Stimulated activated CD4-positive, alpha-beta T cell treated with anti-CD3 and anti-CD28 coated beads, Interleukin-2, amount 100 ng/mL, for 48 hours (primary cell): ENCODE measurements at places on chromosomes 11 and 22.

DNA sequence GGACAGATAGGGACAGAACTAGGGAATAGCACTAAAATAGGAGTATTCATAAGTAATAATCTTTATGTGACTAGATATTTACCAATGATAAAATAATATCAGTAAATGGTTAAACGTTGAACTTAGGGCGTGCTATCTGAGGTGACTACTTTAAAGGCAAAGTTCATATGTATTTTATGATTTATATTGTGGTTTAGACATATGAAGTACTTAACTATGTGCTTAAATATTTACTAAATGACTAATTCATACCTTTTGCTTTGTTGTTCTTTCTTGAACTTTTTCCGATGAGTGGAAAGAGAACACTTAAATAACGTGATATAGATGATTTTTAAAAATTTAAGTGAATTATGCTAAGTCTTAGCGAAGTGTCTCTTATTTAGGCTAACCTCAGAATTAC, 14.7 kb downstream of the LUZP2 start:
- DNase-seq, result no peak

DNA sequence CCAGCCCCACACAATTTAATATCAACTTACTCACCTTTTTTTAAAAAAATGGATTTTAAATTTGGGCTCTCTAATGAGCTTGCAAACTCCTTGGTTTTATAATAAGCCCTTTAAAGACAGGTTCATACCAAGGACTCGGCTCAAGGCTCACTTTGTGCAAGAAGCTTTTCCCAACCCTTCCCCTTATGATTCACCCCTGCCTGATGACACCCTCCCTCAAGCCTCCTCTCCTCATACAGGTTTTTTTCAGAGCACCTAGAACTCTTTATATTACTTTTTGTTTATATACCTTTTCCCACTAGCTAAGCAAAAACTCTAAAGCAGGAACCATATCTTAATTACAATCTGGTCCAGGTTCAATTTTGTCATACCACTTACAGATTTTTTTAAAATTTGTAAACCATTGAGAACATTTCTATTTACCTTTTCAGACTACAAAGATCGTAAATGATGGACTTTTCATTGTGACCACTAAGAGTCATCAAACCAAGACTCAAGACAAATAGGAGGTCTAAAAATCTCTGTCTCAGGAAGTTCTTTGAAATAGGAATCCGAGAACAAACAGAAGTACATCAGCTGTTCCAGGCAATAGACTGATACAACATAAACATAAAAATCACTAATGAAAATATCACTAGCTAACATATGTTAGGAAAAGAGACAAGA, 13.1 kb upstream of the EXPH5 start:
- no peak for DNase-seq

GRCh38 chr11:129750343-129751292, 65.0 kb upstream of the TMEM45B start:
- peak; percentile 79 for DNase-seq

DNA sequence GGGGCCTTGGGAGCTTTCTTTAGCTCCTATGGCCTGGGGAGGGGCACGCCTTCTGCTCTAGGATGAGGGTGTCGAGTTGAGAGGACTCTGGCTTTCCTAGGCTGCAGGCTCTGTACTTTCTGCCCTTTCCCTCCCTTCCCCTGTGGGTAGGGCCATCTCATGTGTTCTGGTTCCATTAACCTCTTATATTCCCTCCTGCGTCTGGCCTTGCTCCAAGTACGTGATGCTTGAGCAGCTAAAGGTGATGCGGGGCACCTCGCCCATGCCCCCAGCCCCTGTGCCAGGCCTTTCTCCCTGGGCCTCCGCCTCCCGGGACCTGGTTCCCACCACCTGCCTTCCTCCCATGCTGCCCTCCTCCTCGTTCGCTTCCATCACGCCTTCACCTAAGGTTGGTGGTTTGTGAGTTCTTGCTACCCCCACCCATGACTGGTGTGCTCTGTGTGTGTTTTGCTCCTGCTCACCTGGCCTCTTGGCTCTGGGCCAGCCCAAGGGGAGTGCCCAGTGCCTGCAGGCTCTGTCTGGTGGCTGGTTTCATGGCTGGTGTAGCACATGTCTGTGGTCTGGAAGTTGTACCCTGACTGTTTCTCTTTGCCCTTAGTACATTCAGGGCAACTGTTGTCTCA, 34.1 kb downstream of the PHLDB1 start:
- DNase-seq, result no peak

DNA sequence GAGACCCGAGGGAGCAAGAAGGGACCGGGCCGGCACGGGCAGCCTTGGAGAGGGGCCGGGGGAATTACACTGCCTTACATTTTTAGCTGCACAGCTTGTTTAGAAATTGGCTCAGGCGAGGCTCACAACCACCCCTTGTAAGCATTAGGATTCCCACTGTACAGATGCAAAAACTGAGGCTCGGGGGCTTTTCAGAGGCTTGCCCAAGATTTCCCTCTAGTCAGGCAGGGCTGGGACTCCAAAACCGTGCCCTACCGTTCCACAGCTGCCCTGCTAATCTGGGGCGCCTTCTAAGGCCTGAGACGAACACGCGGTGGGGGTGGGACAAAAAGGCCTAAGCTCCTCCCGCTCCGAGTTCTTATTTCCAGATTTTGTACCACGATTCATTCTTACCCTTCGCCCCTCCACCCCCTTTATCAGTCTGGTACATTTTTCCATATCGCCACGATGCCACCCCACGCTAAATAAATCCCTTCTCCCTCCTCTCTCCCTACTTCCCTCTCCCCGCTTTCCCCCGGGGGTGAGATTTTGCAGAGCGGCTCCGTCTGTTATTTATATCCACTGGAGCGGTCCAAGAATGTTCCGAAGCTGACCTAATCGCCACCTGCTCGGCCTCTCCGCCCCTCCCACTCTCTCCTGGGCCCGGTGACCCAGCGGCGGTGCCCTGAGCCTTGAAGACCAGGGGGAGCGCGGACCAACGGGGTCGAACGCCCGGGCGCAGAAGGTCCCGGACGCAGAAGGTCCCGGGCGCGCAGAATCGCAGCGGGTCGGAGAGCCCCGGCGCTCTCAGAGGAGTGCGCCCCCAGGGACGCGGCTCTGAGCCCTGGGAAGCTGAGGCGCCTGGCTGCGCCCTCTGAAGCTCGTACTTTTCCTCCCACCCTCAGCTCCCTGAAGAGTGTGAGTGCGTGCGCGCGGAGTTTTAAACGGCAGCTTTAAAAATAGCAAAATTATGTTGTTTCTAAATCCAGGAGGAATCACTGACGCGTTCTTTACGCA, 764 bp upstream of the PACSIN3 start:
- DNase-seq, result peak; percentile 37

GRCh38 chr22:45281010-45281409, 3.7 kb upstream of the UPK3A start:
- no peak for DNase-seq

GRCh38 chr11:44784436-44784760, 57.6 kb downstream of the TSPAN18 start:
- DNase-seq, result no peak

- no peak for DNase-seq
Measured at GRCh38 chr11:78542007-78542406, 32.7 kb downstream of the NARS2 start.

DNA sequence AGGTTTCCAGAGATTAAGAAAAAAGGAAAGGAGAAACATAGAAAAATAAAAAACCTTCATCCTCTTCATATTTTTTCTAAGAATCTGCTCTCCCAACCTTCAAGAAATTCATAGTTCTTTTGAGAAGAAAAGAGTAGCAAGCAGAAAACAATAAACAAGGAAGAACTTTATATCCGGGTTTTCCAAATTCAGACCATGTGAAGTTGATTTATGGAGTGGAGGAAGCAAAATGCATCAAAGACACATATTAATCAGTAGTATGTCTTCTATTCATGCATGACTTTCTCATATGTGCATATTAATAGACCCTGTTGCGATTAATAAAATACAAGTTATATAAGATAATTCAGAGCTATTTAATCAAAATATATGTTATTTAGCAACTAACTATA, 20.5 kb upstream of the CTSC start:
- no peak for DNase-seq

DNA sequence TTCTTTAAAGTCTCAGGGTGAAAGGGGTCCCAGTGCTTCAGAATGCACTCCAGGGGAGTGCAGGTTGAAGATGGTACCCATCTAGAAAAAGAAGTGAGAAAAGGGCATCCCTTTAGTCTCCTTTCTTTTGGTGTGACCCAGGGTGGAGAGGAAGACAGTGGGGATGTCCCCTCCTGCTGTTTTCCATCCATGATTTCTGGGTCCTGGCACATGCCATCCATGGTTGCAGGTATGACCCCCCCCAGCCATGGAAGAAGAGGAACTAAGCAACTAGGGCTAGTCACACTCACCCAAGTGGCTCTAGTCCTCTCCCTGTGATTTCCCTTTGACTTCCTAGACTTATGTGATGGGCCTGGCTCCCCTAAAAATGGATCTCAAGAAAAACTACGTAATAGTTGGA, 15.9 kb upstream of the EI24 start:
- DNase-seq, result no peak

GRCh38 chr11:123729602-123730001, 11.9 kb downstream of the ZNF202 start:
- DNase-seq, result no peak

DNA sequence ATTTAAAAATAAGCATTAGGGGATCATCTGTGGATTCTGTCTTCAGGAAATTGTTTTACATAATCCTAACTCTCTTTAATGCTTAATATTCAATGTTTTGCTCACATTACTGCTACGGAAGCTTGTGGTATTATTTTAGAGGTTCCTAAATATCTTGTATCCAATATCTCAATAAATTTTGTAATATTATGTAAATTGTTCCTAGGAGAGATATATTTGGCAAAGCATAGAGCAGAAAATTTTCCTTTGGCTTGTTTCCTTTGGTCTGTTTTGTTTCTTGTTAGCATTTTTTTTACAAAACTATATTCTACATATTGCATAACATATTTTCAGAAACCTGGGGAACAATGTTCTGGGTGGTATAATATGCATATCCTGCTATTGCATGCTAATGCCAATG, 144.8 kb downstream of the GRIA4 start:
- no peak for DNase-seq

GRCh38 chr11:132037467-132037862, 667.0 kb downstream of the NTM start:
- DNase-seq, result no peak

DNA sequence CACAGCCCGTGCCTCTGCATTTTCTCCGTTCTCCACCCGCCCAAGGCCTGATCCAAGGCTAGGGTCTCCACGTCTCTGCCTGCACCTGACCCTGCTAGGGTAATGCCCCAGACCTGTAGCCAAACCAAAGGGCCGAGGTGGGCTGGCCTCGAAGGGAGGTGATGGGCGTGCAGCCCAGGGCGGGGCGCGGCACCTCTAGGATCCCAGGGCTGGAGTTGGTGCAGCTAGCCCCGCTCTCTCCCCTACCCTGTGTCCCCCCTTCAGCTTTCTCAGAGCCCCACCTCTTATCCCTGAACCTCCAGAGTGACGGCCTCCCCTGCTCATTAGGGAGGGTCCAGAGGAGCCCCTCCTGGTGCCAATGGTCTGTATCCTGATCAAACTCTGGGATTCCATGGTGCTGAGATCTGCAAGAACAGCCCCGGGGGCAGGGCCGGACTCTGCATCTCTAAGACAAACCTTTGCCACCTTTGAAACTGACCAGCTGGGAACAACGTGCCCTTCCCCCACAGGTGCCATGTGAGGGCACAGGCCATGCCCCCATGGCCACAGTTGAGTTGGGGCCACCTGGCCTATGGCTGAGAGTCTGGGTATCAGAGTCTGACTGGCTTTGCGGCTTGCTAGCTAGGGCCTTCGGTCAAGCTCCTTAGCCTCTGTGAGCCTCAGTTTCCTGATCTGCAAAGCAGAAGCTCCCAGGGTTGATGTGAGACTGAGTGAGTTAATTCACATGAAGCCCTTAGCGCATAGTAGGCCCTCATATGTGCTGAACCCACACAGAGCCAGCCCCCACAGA, 23.1 kb upstream of the CBX7 start:
- DNase-seq, result no peak

- no peak for DNase-seq
Measured at GRCh38 chr11:102722821-102723220, 1.9 kb downstream of the MMP8 start.
